Transverse colon (tissue), 4 donors: ENCODE measurements at places on chromosomes 5 and 9.

DNA sequence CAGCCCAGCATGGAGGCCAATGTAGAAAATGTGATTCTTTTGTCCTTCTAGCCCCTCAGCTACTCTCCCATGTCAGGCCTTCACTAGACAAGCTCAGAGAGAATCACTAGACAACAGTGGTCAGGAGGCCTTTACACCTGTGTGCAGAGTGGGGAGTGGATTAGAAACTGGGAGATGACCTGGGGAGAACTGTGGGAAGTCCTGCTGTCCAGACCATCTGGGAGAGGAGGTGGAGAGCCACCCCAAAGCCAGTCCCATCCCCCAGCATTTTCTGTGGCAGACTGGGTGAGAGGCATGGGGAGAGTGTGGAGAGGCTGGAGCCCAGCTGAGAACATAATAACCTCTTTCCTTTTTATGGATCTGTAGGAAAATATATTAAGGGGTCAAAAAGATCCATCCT is 452.0 kb upstream of the DMAC1 start:
- DNase-seq = no peak

GRCh38 chr9:101571114-101571513 is 23.7 kb downstream of the PPP3R2 start:
- no peak for DNase-seq

DNA sequence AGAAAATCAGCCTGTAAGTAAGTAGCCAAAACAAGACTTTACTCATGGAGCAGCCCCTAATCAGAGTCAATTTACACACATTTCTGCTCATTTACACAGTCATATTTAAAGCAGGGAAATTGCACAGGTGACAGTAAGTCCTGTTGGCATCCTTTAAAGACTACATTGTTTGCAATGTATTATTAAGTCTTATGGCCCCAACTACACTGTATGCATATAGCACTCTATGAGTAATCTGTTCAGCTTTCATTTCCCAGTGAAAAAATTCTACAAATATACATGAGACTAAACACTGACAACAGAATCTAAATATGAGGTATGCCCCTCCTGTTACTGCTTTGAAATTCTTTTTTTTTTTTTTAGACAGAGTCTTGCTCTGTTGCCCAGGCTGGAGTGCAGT is 19.7 kb downstream of the PPP6C start:
- no peak for DNase-seq

DNA sequence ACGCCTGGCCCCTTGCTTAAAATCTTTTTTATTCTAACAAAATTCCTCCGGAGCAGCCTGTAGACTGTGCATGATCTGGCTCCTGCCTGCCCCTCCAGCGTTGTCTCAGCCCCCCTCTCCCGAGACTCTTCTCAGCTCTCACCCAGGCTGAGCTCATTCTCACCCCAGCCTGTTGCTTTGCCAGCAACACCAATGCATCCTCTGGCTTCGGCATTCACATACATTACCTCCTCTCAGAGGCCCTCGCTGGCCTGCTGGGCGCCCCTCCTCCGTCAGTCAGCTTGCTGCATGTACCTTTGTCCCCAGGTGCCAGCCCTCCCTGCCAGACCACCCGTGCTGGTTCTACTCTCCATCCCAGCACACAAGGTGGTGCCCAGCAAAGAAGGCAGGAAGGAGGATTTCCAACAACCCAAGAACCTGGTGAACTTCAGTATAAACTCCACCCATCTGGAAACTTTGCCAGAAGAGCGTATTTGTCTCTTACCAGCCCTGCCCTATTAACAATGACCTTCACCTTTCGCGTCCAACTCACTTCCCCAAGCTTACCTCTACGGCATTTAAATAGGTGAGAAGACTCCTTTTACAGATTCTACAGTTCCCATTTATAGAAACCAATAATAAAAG is 35.0 kb downstream of the MYO10 start:
- DNase-seq = no peak

- DNase-seq = no peak
Measured at GRCh38 chr5:43649256-43649655, 46.3 kb downstream of the NNT start.

- DNase-seq = no peak
Measured at GRCh38 chr5:180135967-180136629, 64.5 kb upstream of the RNF130 start.

DNA sequence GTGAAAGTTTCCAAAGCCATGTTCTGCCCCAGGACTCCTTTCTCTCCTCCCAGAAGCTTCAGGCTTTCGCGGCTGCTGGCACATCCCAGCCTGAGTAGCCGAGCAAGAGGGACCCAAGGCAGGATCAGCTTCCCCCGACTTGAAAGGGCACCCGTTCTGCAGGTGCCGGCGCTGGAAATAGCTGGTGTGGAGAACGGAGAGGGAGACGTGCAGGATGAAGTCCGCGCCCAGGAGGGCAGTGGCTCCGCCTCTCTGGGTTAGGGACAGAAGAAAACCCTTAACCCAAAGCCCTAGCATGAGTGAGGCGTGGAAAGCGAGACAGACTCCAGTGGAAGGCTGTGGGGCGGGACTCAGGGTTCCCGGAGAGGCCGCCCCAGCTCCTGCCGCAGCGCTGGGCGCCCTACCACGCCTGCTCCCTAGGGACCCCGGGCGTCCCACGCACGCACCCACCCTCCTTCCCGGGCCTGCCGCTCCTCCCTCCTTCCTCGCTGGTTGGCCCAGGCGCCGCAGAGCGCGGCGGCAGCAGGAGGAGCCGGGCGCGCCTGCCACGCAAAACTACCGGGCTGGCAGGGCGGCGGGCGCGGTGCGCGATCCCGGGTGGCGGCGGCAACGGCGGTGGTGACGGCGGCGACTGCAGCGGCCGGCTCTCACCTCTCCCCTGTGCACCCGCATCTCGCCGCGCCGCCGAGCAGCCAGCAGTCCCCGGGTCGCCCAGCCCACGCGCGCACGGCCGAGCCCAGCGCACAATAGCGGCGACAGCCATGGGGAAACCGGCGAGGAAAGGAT is at the start of gene SLC1A1:
SLC1A1 (plus strand) TSS at position 550 of the 786 bp plus-strand sequence; CDS start at position 762, 212 bp downstream.
- DNase-seq = peak; percentile 76
